B cell (primary cell): ENCODE measurements at places on chromosomes 2 and 18. TPM values are rescaled to one million over a fixed set of nuclear protein-coding genes. Genes with fewer than 3 reads are reported as not detected.

Gene FEV
- not detected in 2 replicates for polyA plus RNA-seq

Gene MDH1B
- 0.17 TPM in 1 of 2 replicates, not detected in the other for polyA plus RNA-seq

Gene VAMP5
- 18.0 and 28.6 TPM in 2 replicates for polyA plus RNA-seq

GRCh38 chr2:67836866-67837265, 225.9 kb downstream of the C1D start:
- no peak for DNase-seq
- H3K36me3 ChIP-seq: no peaks in the 10 kb centered on the region
- H3K4me1 ChIP-seq: no peaks in the 10 kb centered on the region
- no peak overlapping the region for H3K27ac ChIP-seq

- no peak overlapping the region for H3K27ac ChIP-seq
- H3K27me3 ChIP-seq: no peaks in the 10 kb centered on the region
- H3K36me3 ChIP-seq: no peaks in the 10 kb centered on the region
- peaks cover 3% of the 10 kb centered on the region for H3K4me1 ChIP-seq
These were observed 21.6 kb upstream of the GYPC start for GRCh38 chr2:126634273-126634861.

- no peak overlapping the region for H3K4me3 ChIP-seq
- no peaks in the 10 kb centered on the region for H3K36me3 ChIP-seq
- H3K27me3 ChIP-seq: no peaks in the 10 kb centered on the region
- H3K4me1 ChIP-seq: no peaks in the 10 kb centered on the region
These were observed 83.0 kb upstream of the HNRNPA3 start for GRCh38 chr2:177129610-177130009.

GRCh38 chr18:45050712-45051601, 370.3 kb downstream of the SETBP1 start:
- no peaks in the 10 kb centered on the region for H3K4me1 ChIP-seq
- peaks cover 1% of the 10 kb centered on the region for H3K36me3 ChIP-seq
- DNase-seq: no peak
- H3K27ac ChIP-seq: no peak overlapping the region

GRCh38 chr2:6676241-6676640, 189.5 kb downstream of the CMPK2 start:
- no peak overlapping the region for H3K4me3 ChIP-seq
- no peak overlapping the region for H3K27ac ChIP-seq
- no peak for DNase-seq
- no peaks in the 10 kb centered on the region for H3K36me3 ChIP-seq
- no peaks in the 10 kb centered on the region for H3K4me1 ChIP-seq

DNA sequence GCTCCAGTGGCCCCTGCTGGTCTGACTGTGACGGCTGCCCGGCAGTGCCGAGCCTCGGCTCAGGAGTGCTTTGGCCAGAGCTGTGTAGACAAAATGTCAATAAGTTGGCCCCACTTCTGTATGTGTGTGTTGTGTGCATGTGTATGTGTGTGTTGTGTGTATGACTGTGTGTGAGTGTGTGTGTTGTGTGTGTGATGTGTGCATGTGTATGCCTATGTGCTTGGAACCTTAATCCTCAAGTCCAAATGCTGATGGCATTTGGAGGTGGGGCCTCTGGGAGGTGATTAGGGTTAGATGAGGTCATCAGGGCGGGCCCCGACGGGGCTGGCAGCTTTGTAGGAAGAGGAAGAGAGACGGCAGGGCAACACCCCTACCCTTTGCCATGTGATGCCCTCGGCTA, 269.0 kb downstream of the DCDC2C start:
- H3K27ac ChIP-seq: no peak overlapping the region
- no peak overlapping the region for H3K4me3 ChIP-seq
- DNase-seq: no peak
- H3K36me3 ChIP-seq: no peaks in the 10 kb centered on the region
- H3K4me1 ChIP-seq: no peaks in the 10 kb centered on the region
